ENCODE measurements at places on chromosomes 3 and 15.

DNA sequence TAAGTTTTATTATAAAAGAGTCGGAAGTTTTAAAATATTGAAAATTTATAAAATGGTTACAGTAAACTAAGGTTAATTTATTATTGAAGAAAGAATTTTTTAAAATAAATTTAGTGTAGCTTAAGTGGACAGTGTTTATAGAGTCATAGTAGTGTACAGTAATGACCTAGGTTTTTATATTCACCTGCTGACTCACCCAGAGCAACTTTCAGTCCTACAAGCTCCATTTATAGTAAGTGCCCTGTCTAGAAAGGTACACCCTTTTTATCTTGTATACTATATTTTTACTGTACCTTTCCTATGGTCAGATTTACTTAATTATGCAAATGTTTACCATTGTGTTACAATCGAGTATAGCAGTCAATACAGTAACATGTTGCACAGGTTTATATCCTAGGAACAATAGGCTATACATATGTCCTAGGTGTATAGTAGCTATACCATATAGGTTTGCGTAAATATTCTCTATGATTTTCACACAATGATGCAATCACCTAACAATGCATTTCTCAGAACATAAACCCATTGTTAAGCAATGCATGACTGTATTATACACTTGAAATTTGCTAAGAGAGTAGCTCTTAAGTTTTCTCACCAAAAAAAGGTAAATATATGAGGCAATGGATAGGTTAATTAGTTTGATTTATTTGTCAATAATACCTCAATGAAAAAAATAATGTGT, 106.9 kb upstream of the CD96 start:
- no peak for DNase-seq

DNA sequence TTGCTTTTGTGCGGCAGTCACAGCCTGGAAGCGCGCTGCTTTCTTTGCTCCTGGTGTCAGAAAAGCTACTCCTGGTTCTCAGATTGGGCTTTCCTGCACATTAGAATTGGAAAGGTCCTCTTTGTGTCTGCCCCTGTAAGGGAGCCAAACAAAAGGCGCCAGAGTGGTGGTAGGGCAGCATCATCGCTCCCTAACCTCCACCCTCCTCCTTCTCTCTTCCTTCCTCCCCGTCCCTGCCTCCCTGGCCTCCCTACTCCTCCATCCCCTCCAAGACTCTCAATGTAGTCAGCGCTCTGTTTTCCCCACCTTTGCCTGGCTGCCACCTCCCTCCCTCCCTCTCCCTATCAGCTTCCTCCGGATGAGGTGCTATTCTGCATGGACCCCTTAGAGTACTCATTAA, 65.3 kb downstream of the SH3GL3 start:
- DNase-seq = no peak

DNA sequence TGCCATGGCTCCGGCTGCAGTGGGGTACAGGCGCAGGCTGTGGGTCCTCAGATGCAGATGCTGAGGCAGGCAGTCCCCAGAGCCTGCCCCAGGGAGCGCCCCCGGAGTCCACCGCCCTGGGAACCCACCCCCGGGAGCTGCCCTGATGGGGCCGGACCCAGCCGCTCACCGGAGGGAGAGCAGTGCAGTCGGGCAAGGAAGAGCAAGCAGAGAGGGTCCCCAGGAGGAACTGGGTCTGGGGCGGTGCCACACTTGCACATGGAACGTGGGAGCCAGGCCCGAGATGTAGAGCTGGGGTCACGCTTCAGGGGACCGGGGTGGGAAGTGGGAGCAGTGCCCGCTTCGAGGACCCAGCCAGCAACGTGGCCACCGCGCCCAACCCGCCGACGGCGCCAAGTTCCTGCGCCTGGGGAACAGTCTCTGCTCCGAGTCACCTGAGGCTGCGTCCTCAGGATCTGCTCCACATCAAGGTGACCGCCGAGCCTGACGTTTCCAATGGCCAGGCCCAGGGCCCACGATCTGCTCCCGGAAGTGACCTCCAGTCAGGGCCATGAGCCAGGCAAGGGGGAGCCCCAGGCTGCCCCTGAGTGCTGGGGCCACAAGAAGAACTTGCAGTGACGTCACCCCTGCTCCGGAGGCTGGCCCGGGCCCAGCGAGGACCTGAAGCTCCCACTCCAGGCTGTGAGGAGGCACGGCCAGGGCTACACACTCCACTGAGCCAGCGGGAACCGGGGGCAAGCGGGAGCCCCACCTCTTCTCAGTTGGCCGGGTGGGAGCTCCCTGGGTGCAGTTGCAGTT, 27.0 kb upstream of the TFG start:
- DNase-seq = no peak

DNA sequence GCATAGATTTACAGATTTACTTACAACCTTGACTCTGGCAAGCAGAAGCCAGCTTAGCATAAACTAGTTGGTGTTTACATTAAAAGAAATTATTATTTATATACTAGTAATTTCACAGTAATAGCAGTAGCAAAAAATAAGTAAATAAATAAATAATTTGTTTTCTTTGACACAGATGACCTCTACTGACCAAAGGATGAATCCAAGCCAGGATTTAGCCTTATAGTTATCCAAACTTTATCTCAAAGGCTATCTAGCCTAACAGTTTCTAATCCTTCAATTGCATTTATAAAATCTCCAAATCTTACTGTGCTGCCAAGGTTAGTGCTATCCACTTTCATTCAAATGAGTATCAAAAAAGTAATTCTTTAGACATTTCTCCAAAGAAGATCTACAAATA, 64.3 kb downstream of the FRMD5 start:
- DNase-seq = no peak

GRCh38 chr3:58141766-58142345, 68.9 kb downstream of the DNASE1L3 start:
- no peak for DNase-seq

DNA sequence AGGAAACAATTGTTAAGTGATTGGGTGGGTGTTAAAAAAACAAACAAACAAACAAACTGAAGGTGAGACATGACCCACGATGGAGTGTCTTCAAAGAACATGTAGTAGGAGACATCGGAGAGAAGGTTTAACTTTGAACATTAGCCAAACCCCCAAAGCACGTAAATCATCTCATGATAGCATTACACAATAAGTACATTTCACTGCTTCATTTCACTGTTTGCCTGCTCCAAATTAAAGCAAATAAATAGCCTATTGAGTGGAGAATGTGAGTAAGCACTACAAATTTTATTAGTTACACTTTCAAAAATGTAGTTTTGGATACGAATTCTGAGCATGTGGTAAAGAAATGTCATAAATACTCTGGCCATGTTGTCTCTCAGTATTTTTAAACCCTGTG, 287.0 kb downstream of the SI start:
- no peak for DNase-seq

DNA sequence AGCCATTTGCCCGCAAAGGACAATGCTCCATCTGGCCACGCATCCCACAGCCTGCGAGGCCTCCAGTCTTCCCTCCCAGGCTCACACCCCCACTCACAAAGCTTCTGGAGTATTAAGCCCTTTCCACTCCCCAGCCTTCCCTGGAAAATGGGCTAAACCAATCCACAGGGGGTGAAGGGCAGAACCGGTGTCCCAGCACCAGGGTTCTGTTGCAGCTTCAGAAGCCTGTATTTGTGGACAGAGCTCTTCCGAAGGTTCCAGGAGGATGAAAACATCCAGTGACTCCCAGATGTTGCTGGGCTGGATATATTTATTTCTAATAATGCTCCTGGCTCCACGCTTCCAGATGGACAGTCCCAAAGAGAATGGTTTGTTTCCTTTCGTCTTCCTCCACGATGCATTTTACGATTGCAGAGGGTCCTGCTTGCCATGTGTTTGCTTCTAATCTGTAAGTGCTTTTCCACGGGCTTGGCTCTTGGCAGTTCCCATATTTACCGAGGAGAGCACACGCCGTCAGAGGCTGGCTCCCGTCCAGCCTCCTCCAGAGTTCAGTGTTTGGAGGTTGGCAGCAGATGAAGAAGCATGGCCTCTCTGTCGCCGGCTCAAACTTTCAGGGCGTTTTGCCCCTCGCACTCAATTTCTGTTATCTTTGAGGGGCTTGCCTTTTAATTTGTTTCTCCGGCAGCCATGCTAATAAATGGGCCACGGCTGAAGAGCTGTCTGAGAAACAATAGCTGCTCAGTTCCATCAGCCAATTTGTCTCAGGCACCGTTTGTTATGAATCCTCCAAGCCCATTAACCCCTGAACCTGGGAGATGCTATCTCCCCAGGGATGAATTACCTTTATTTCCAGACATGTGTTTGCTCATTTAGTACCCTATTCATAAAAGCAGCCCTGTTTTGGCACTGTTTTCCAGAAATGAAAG, 367.9 kb upstream of the PROK2 start:
- peak; percentile 66 for DNase-seq

- no peak for DNase-seq
Measured at GRCh38 chr15:68524753-68525584, 53.8 kb upstream of the CORO2B start.

DNA sequence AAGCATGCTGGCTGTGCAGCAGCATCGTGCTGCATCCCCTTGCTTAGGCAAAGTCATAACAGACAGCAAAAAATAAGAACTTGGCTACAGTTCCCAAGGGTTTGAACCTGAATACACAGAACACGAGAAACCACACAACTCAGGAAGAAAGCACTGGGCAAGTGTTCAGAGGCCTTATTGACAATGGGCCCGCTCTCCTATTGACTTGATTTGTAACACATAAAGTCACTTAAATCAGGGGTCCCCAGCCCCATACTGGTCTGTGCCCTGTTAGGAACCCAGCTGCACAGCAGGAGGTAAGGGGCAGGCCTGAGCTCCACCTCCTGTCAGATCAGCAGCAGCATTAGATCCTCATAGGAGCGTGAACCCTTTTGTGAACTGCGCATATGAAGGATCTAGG, 145.1 kb downstream of the LSAMP start:
- DNase-seq = no peak

- DNase-seq = no peak
Measured at GRCh38 chr15:101049856-101050622, 130.9 kb downstream of the LRRK1 start.

DNA sequence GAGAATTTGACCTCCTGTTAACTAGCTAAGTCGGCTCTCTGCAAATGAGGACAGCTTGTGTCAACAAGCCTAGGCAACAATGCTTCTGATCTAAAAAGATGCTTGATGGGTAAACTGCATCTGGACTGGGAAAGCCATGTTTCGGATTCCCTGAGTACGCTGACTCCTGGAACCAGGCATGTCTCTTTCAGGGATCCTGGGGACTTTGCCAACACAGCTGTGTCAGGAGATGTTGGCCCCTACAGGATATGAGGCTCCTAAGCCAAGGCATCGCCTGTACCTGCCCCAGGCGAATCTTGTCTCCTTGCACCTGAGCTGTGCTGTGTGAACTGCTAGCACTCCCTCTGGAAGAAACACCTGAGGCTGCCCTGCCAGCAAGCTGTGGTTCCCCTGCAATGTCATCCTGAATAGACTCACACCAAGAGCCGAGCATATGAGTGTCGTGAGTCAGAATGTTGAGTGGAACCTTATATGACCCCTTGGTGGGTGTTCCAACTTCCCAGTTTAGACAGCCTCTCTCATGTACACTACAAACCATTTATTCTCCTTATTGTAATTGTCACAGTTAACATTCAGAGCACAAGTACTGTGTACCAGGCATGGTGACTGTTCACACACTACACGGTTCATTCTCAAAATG, 17.0 kb downstream of the EOGT start:
- no peak for DNase-seq

- no peak for DNase-seq
Measured at GRCh38 chr15:55907797-55908196, 85.6 kb downstream of the NEDD4 start.

GRCh38 chr15:65089206-65089824, 12.8 kb downstream of the KBTBD13 start:
- DNase-seq = no peak

DNA sequence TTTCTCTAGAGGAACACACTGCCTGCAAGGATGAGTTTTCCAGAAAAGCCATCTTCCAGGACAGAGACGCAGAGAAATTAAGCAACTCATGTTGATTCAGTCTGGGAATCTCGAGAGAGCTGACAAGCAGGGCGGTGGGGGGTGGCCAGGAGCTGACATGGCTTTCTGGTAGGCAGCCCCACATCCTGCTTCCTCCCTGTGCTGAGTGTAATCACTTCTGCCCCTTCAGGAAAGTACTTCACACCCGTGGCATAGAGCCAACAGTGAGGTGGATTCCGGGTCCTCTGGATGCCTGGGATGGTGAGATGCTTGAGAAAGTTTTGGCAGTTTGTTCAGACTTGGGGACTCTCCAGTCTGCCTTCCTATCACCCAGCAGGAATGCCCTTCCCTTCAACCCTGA, 221.1 kb downstream of the SLCO3A1 start:
- DNase-seq = no peak

DNA sequence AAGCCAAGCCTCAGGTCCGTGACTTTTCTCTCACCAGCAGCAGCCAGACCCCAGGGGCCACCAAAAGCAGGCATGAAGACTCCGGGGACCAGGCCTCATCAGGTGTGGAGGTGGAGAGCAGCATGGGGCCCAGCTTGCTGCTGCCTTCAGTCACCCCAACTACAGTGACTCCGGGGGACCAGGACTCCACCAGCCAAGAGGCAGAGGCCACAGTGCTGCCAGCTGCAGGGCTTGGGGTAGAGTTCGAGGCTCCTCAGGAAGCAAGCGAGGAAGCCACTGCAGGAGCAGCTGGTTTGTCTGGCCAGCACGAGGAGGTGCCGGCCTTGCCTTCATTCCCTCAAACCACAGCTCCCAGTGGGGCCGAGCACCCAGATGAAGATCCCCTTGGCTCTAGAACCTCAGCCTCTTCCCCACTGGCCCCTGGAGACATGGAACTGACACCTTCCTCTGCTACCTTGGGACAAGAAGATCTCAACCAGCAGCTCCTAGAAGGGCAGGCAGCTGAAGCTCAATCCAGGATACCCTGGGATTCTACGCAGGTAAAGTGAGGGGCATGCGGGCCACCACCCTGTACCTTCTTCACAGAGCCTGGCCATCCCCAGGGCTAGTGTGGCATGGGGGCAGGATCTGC, 12.0 kb upstream of the ABTB1 start:
- no peak for DNase-seq

DNA sequence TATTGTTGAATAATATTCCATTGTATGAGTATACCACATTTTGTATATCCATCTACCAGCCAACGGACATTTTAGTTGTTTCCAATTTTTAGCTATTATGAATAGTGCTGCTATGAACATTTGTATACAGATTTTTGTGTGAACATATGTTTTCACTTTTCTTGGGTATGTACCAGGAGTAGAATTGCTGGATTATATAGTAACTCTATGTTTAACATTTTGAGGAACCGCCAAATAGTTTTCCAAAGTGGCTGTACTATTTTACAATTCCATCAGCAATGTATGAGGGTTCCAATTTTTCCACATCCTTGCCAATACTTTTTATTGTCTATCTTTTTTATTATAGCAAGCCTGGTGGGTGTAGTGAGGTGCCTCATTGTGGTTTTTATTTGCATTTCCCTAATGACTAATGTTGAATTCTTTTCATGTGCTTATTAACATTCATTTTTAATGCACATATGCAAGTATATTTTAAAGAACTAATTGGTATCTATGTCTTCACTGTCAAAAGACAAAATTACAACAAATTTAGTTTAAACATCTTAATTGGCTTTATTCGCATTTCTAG, 77.5 kb upstream of the PIAS1 start:
- no peak for DNase-seq

GRCh38 chr3:13200946-13201345, 127.7 kb upstream of the IQSEC1 start:
- DNase-seq = no peak

All from C1 segment of cervical spinal cord (tissue), 14 donors.